ENCODE measurements at places on chromosomes 1 and 21.
A peak's percentile ranks its signal among the peaks of the same experiment; 100 is the strongest.

DNA sequence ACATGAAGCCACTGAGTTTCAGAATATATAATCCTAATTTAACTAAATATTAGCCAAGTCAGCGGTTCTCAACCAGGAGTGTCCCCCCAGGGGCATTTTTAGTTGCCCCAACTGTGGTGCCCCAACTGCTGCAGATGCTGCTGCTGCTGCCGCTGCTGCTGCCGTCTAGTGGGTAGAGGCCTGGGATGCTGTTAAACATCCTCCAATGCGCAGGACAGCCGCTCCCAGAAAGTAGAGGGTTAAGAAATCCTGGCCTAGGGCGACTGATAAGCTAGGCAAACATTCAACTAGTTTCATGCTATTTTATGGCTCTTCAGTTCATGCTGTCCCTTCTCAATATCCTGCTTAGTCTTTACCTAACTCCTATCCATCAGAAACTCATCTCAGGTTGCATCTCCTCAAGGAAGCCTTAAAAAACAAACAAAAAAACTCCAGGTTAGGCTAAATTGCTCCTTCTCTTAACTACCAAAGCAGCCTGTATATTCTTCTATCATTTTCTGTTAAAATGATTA is 9.9 kb upstream of the DCAF6 start:
- no peak for DNase-seq

- no peak for DNase-seq
Measured at GRCh38 chr1:155326631-155327037, 5.9 kb downstream of the RUSC1 start.

DNA sequence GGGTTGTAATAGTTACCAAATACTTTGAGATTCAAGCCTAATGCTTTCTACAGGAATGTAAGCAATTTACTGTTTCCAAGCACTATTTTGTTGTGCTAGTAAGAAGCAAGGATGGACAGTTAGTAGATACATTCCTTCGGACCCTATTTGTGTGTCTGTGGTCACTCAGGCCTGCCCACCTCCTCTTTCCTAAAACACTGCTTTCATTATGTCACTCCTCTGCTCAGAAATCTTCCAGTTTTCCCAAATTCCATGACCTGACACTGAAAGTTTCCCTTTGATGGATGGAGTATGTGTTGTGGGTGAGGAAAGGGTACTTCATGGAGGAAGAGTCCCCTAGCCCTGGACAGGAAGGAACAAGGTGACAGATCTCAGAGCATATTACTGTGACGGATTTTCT is 141.1 kb downstream of the DISP1 start:
- DNase-seq = no peak

DNA sequence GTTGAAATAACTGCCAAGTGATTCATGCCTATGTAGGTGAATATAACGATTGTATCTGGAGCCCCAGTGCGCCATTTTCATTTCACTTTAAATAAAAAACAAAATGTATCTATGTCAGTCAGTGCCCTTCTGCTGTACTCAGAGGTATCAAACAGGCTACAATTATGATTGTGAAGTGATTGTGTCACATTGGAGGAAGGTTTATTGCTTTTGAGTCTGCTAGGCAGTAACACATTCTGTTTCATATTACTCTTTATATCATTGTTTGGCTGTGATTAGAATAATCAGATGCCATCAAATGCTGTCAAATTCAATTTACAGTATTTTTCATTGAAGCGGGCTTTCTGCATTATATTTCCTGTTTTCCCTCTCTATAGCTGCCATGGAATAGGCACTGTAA is 171.9 kb downstream of the KCTD3 start:
- DNase-seq = no peak

- no peak for DNase-seq
Measured at GRCh38 chr1:68142036-68142435, 90.3 kb downstream of the WLS start.

- no peak for DNase-seq
Measured at GRCh38 chr21:45363921-45364467, 41.0 kb upstream of the COL18A1 start.

GRCh38 chr1:35708441-35708921 is 10.2 kb downstream of the C1orf216 start:
- no peak for DNase-seq

- no peak for DNase-seq
Measured at GRCh38 chr1:32949519-32949918, 15.1 kb downstream of the RNF19B start.

- no peak for DNase-seq
Measured at GRCh38 chr1:183952101-183952500, 85.4 kb downstream of the COLGALT2 start.

GRCh38 chr1:53315456-53316423 is 12.1 kb downstream of the LRP8 start:
- no peak for DNase-seq

GRCh38 chr1:58592522-58593134 is 15.6 kb upstream of the TACSTD2 start:
- no peak for DNase-seq

DNA sequence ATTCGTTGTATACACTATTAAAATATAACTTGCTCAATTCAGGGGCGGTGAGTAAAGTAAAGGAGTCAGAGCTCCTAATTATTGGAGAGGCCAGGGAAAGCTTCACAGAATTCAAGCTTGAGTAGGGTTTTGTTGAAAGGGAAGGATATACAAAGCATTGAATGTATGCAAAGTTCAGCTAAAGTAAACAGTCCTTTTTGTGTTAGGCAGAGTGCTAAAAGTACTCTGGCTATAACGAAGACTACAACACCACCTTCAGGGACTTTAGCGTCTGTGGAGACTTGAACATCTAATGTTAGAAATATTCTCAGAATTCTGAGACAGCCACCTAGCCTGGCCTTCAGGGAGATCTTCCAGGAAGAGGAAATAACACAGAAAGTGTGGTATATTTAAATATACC is 1.1 kb downstream of the FALEC start:
- DNase-seq = no peak

DNA sequence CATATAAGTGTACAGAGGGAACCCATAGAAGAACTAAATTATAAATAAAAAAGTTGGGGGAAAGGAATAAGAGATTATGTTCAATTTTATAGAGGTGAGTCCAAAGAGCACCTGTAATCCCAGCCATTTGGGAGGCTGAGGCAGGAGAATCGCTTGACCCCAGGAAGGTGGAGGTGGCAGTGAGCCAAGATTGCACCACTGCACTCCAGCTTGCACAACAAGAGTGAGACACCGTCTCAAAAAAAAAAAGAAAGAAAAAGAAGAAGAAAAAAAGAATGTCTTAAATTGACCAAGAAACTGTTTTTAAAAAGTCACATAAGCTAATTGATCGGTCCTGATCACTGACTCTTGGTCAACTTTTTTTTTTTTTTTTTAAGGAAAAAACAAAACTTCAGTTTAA is 19.1 kb upstream of the ATF3 start:
- DNase-seq = no peak

DNA sequence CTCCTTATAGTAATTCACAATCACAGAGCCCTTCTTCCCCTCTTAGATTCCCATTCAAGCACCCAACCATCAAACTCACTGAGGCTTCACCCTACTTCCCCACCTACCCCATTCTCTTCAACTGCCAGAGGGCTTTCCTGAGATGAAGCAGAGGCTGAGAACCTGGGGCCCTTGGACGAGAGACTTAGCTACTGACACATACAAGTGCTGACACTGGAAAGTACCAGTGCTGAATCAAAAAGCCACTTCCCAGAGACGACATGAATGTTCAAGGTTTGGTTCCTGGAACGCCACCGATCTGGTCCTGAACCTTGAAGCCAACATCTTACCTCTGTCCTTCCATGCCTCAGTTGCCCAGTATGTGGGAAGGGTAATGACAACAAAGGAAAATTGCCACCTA is 16.6 kb upstream of the RAP1A start:
- no peak for DNase-seq

DNA sequence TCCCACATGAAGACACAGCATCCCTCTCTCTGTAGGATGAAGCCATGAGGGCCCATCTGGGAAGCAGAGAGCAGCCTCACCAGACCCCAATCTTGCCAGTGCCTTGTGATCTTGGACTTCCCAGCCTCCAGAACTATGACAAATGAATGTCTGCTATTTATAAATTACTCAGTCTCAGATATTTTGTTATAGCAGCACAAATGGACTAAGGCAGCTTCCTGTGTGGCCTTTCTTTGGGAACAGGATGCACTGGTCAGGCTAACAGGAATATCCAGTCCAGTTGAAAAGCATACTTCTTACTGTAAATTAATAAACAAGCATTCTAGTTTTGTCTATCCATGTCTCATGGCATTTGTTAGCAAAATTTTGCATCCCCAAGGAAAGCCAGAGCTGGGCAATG is 134.1 kb upstream of the ETV3 start:
- no peak for DNase-seq

DNA sequence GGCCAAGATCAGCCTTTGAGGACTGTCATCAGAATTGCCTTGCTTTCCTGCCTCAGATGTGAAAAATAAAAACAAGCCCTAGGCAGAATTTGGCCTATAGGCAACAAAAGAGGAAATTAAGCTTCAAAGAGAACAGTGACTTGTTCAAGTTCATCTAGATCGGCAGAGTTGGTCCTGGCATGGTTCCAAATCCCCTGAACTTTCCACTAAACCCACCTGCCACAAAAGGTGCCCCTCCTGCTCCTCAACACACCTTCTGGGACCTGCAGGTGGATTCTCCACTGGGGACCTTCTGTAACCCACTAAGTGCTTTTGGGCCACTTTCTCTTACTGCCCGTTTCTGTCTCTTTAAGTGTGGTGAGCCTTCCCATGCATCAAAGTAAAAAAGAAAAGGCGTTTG is 42.5 kb upstream of the LRRN2 start:
- DNase-seq = no peak

GRCh38 chr1:162367073-162367472 is 9.6 kb downstream of the SPATA46 start:
- no peak for DNase-seq

- DNase-seq = no peak
Measured at GRCh38 chr1:227244339-227245118, 73.8 kb downstream of the CDC42BPA start.

DNA sequence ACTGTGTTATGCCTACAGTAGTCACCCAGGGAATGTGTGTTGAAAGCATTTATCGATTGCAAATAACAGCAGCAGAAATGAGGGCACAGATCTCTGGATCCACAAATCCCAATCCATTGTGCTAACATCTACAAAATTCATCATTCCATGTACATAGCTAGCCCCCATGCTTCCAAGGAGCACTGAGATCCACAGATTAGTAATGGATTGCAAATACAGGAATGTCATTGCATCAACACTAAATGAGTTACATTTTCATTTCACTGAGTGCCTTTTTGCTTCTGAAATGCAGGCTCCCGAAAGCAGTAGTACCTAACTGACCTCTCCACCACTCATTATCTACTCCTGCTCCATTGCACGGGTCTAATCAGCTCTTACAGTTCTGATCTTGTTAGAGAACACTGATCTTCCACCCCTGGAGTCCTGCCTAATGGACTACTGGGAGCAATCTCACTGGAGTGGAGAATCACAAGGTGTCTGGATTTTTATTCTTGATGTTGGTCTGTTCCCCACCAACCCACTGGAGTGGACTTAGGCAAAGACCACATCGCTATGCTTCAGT is 30.5 kb downstream of the ASTN1 start:
- DNase-seq = no peak

- peak; percentile 30 for DNase-seq
Measured at GRCh38 chr1:1407636-1408318, 684 bp upstream of the MRPL20 start.

DNA sequence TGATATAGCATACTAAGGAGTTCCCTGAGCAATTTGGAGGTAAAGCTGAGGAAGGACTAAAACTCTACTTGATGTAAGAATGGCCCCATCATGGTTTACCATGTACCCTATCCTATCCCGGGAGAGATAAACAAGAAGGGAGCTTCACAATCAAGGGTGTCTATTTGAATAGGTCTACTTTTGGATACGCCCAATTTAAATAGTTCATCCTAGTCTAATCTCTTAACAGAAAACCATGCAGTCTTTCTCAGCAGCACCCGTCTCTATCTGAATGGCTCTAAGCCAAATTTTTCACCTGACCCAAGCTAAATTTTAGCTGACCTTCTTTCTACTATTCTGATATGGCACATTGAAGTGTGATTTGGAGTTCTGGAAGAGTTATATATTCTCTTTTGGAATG is 122.0 kb downstream of the TNNI3K start:
- DNase-seq = no peak

DNA sequence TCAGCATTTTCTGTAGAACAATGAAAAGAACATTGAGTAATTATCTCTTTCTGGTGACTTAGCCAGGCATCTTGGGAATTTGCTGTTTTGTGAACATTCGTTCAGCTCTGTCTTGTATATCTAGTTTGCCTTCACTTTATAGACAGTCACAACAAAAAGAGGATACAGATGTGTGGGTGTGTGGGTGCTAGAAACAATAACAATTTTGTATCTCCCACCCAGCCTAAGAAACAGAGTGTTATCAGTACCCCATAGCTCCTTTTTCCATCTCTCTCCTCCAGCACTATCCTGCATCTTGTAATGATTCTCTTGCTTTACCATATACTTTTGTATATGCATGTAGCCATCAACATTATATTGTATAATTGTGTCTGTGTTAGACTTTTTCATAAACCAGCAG is 33.0 kb downstream of the AK4 start:
- no peak for DNase-seq

- no peak for DNase-seq
Measured at GRCh38 chr1:57889676-57890320, 465.9 kb upstream of the DAB1 start.

DNA sequence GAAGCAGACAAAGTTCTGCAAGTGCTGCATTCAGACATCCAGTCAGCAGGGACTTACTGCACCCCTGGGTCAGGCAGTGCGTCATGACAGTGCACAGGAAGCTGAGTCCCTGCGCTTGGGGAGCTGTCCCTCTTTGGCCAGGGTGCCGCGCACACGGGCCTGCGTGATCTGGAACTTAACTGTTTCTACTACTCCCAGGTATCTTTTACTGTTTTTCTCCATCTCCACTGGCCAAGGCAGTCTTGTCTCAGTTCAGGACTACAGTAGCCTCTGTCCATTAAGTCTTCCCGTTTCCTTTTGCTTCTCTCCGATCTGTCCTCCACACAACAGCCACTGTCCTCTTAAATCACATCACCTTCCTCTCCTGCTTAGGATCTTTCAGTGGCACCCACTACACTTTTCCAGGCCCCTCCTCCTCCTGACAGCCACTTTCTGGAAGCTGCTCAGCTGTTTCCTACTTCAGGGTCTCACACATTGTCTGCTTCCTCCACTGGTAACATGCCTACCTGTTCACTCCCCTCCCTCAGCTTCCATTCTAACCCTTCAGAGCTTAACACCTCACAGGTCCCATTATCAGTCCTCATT is 15.9 kb downstream of the ERRFI1 start:
- no peak for DNase-seq

DNA sequence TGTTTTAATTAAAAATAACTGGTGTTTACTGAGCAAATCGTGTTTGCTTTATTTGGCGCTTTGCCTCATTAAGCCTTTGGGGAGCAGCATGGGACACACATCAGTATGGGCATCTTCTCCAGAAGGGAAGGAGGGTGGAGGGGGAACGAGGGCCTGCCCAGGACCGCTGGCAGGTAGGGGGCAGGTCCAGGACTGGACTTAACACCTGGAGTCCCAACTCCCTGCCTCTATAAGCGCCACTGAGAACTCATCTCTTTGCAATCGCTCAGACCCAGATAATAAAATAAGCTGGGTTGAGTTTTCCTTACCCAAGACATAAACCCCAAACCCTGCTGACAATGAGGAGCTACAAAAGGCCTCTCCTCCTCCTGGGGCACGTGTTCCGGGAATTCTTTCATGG is 15.1 kb downstream of the ABCG1 start:
- no peak for DNase-seq
